ENCODE measurements at places on chromosomes 5 and 9.

GRCh38 chr5:175696139-175696854 is 38.4 kb downstream of the HRH2 start:
- peak; percentile 63 for DNase-seq

DNA sequence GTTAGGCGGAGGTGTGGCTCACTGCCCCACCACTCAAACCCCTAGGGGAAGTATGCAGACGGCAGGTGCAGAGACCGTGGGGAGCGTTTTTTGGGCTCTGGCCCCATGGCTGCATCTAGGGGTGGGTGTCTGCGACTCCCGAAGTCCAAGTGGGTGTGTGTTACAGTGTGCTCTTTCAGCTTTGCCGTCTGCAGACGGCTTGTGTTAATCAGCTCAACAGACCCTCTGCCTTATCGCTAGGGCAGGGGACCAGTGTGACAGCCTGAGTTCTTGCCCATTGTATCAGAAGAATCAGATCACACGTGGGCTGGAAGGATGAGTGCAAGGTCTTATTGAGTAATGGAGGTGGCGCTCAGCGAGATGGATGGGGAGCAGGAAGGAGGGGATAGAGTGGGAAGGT is 162.8 kb downstream of the ENC1 start:
- no peak for DNase-seq

DNA sequence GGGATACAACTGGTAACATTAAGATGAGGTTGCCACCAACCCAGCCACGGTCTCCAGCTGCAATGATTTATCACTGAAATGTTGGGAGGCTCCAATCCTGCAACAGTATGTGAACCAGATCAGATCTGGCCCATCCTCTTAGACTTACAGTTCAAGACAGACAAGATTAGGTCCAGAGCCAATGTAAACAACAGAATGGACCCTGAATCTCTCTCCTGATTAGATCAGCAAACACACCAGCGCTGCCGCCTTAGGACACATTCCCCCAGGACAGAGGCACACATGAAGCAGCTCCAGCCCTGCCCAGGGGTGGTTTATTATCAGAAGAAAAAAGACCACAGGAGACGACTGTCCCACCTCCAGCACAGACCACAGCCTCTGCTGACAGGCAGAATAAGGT is 82.1 kb downstream of the SLIT3 start:
- no peak for DNase-seq

- DNase-seq = no peak
These were observed 9.0 kb downstream of the QRFP start for GRCh38 chr9:130887494-130888144.

DNA sequence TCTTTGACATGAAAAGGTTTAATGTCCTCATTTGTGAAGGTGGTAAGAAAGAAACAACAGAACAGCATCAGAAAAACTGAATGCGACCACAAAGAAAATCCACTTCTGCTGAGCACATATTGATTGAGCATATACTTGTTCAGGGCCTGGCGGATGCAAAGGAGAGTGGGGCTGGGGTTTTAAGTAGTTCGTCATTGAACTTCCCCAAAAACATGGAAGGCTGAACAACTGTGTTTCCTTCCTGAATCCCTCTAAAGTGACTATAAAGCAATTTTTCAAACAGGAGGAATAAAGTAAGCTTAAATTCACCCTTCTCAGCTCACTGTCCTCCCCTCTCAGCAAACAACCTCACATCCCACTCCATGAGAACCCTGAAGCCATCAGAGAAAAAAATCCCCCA is 262.9 kb downstream of the AGTPBP1 start:
- DNase-seq = no peak

DNA sequence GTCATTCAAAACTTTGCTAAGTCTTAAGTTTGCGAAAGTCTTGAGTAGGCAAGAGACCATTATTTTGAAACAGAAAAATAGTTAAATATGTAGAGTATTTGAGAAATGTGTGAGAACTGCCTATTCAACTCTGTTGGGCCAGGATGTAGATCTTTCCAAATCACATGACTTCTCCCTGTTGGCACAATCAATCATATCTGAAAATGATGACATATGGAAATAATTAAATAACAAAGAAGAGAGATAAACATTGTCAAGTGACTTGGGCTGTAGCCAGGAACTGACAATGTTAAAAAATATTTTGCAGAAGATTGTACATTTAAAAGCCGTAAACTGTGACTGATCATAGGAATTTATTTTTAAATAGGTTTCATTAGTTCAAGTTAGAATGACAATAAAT is 104.6 kb upstream of the IL6ST start:
- DNase-seq = no peak

DNA sequence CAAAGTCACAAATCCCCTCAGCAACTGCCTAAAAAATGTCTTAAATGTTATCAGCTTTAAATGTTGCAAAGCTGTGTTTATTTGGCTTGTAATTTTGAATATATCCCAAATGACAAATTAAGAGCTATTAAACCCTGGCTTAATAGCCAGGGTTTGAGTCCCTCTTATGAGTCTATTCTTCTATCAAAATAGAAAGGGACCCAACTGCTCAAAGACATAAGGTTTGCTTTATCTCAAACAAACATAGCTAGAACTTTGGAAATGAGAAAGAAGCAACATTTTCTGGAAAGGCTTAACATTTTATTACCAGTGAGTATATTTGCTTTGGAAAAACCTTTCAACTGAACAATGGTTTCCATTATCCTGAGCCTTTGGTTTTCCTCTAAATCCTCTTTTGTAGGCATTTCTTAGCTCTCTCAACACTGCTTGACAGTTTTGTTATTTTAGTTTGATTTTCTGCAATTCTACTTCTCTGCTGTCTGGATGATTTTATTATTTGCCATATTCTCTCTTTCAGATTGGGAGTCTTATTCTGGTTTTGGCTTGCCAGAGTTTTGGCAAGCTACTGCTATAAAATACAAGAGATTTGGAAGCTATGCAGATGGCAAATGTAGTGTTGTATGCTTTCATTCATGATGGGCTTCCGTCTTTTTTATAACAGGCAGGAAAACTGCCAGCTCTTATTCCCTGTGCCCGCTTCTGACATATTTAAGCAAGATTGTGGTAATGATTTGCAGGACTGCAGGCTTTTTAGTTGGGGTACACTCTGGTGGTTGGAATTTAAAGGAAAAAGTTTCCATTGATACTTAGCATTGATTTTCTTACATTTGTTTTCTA is 734.9 kb downstream of the DTWD2 start:
- no peak for DNase-seq

GRCh38 chr5:36276864-36277263 is 24.8 kb downstream of the RANBP3L start:
- no peak for DNase-seq

GRCh38 chr5:179269781-179270543 is 75.3 kb downstream of the ADAMTS2 start:
- no peak for DNase-seq

- DNase-seq = no peak
These were observed 83.8 kb downstream of the ANKRD31 start for GRCh38 chr5:75152860-75153259.

- DNase-seq = no peak
These were observed 166.4 kb downstream of the DMRT2 start for GRCh38 chr9:1216532-1216931.

DNA sequence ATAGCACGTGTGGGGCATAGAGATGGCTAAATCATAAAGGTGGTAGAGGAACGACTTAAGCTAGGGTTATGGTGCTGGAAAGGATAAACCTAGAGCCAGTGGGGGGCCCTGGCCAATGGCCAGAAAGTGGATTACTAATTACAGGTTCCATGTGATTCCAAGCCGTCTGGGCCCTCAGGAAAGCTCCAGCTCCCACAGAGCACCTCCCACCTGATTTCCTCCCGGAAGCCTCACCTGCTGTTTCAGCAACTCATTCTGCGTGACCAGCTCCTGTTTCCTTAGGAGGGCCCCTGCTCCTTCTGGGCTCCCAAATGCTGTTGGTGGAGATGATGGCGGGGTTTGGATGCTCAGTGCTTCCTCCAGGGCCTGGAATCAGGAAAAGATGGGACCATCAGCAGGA is 16.2 kb downstream of the GPX3 start:
- no peak for DNase-seq

DNA sequence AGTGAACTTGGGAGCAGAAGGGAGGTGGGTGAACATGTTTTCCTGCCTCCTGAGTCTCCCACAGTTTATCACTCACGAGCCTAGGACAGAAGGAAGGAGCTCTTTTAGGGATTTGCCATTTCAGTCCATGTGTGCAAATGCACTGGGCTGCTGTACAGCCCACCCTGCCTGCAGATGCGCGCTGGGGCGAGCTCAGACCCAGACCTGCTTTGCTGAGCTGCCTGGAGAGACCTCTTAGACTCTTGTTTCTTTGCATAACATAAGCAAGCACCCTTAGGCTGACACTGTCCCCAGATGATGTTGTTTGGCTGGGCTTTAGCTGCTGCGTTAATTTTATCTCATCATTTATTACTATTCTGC is 199.0 kb downstream of the CACNA1B start:
- no peak for DNase-seq

GRCh38 chr5:59062986-59063683 is 480.3 kb downstream of the RAB3C start:
- DNase-seq = no peak

DNA sequence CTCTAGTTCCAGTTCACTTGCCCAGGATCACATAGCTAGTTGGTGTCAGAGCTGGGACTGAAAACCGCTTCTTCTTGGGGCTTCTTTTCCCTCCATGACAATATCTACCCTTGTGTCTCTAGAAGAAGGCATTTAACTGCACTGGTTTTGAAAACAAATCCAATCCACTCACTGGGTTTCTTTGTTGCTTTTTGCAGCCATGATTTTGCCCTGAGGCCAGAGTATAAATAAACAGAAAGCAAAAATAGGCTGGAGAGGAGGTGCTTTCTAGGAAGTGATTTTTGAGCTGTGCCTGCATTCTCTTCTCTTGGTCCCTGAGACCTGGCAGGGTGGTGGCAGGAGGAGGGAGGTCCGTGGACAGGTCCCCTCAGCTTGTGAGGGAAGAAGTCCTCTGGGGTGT is 6.9 kb upstream of the TRIO start:
- no peak for DNase-seq

- no peak for DNase-seq
These were observed 422.6 kb downstream of the EFNA5 start for GRCh38 chr5:107248066-107248695.

DNA sequence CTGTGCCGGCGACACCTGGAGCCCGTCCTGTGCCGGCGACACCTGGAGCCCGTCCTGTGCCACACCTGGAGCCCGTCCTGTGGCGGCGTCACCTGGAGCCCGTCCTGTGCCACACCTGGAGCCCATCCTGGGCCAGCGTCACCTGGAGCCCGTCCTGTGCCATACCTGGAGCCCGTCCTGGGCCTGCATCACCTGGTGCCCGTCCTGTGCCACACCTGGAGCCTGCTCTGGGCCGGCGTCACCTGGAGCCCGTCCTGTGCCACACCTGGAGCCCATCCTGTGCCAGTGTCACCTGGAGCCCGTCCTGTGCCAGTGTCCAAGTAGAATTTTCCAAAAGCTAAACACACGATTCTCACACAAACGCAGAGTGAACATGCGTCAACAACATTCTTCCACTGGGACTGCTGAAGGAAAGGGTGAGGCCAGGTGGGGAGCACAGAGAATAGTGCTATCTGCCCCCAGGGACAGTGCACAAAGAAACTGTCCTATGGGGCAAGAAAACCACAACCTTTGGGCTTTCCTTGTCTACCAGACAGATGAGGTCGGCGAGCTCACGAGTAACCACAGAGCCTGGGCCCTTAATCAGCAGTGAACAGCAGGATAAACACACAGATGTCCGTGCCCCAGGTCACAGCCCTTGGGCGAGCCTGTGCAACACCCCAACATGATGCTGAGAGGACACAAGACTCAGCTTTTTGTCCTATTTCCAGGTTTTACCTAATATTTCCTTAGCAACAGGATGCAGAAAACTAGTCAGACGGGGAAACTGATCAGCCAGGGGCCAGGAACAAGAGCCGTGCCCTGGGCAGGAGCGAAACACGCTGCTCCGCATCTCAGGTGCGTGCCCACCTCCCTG is 7.9 kb downstream of the QSOX2 start:
- no peak for DNase-seq

GRCh38 chr5:85049020-85049419 is 664.3 kb upstream of the EDIL3 start:
- no peak for DNase-seq

Measured in activated T-helper 9 cell treated with anti-CD3 and anti-CD28 coated beads, Interleukin-2, amount 50 U/mL, for 16 hours (primary cell).